Immature natural killer cell (primary cell): ENCODE measurements at places on chromosomes 7 and 10.

DNA sequence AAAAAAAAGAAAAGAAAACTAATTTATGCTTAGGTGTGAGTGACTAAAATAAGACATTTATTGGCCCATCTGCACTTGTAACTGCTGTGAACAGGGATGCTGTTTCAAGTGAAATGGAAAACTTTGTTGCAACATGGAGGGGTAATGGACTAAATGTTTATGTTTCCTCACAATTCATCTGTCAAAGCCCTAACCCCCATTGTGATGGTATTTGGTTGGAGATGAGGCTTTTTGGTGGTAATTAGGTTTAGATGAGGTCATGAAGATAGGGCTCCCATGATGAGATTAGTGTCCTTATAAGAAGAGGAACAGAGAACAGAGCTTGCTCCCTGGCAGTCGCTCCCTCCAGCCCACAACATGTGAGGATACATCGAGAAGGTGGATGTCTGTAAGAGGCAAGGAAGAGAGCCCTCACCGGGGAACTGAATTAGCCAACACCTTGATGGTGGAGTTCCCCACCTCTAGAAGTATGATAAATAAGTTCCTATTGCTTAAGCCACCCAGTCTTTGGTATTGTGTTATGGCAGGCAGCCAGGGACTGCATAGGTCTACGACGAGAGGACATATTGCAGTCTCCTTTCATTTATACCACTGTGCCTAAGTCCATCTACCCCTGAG is 28.6 kb upstream of the VCL start:
- no peaks in the 10 kb centered on the region for H3K36me3 ChIP-seq
- H3K4me1 ChIP-seq = peaks cover 62% of the 10 kb centered on the region
- H3K4me3 ChIP-seq = peak overlapping the region; percentile 11
- no peak for DNase-seq

DNA sequence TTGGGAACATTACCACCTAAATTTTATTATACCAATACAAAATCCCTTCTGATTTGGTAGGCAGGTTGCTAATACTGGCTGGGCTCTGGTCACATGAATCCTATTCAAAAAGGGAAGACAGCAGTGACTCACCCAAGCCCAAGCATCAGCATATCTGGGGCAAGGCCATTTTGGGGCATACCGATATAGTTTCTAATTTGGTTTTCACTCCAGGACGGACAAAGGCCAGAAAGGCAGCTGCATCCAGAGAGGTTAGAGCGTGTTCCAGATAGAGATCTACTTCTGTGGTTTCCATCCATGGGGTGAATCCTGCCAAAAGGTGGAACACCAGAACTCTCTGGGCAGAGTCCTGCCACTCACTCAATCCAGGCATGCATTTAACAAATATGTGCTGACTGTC is 335.8 kb downstream of the ELMO1 start:
- H3K4me1 ChIP-seq = peaks cover 55% of the 10 kb centered on the region
- peaks cover 5% of the 10 kb centered on the region for H3K27me3 ChIP-seq
- H3K4me3 ChIP-seq = no peak overlapping the region
- DNase-seq = no peak

- no peaks in the 10 kb centered on the region for H3K27me3 ChIP-seq
- DNase-seq = no peak
- H3K4me3 ChIP-seq = no peak overlapping the region
- H3K4me1 ChIP-seq = peaks cover 14% of the 10 kb centered on the region
Observed at GRCh38 chr7:127838816-127839415, 186.9 kb downstream of the SND1 start.

- H3K27ac ChIP-seq = peak overlapping the region; percentile 38
- H3K36me3 ChIP-seq = no peaks in the 10 kb centered on the region
- H3K27me3 ChIP-seq = peaks cover 8% of the 10 kb centered on the region
- DNase-seq = peak; percentile 33
- peaks cover 35% of the 10 kb centered on the region for H3K4me1 ChIP-seq
Observed at GRCh38 chr7:26156451-26157420, 4.7 kb downstream of the NFE2L3 start.

DNA sequence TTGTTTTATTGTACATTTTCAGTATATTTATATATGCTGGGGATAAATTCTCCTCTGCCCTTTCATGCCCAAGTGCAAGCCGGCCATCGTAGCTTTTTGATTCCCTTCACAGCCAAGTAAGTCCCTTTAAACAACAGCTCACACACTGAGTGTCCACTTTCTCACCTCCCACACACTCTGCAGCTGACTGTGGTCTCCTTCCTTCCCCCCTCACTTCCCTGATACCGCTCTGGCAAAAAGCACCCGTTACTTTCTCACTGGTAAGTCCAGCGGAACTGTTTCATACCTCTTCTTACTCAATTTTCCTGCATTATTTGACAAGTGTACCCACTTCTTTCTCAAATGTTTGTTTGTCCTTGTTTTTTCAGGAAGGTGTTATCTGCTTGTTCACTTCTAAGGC is 35.2 kb downstream of the MGAM start:
- H3K27ac ChIP-seq = peak overlapping the region; percentile 12
- peaks cover 30% of the 10 kb centered on the region for H3K36me3 ChIP-seq
- H3K4me3 ChIP-seq = peak overlapping the region; percentile 5
- H3K4me1 ChIP-seq = peaks cover 8% of the 10 kb centered on the region

DNA sequence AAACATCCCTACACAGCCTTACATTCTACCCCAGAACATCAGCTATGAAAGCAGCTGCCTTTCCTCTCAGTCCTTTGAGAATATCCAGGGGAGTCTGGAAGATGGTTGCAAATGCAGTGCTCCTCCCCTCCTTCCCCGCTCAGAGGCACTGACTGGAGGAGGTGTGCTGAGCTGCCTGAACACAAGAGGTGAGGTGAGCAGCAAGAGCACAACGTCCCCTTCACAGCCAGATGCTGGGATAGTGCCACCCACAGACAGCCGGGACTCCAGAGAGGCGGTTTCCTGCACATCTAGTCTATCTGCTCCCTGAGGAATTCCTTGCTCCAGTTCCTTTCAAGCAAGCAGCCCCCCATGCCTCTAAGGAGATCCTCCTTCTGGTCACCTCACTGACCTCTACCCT is 74.2 kb downstream of the EZH2 start:
- no peaks in the 10 kb centered on the region for H3K27me3 ChIP-seq
- no peaks in the 10 kb centered on the region for H3K4me1 ChIP-seq
- H3K4me3 ChIP-seq = no peak overlapping the region
- peaks cover 33% of the 10 kb centered on the region for H3K36me3 ChIP-seq
- DNase-seq = no peak

- H3K4me1 ChIP-seq = no peaks in the 10 kb centered on the region
- no peak overlapping the region for H3K27ac ChIP-seq
- H3K4me3 ChIP-seq = no peak overlapping the region
- H3K36me3 ChIP-seq = no peaks in the 10 kb centered on the region
- DNase-seq = no peak
Observed at GRCh38 chr10:7610026-7610425, 56.7 kb downstream of the ITIH5 start.

DNA sequence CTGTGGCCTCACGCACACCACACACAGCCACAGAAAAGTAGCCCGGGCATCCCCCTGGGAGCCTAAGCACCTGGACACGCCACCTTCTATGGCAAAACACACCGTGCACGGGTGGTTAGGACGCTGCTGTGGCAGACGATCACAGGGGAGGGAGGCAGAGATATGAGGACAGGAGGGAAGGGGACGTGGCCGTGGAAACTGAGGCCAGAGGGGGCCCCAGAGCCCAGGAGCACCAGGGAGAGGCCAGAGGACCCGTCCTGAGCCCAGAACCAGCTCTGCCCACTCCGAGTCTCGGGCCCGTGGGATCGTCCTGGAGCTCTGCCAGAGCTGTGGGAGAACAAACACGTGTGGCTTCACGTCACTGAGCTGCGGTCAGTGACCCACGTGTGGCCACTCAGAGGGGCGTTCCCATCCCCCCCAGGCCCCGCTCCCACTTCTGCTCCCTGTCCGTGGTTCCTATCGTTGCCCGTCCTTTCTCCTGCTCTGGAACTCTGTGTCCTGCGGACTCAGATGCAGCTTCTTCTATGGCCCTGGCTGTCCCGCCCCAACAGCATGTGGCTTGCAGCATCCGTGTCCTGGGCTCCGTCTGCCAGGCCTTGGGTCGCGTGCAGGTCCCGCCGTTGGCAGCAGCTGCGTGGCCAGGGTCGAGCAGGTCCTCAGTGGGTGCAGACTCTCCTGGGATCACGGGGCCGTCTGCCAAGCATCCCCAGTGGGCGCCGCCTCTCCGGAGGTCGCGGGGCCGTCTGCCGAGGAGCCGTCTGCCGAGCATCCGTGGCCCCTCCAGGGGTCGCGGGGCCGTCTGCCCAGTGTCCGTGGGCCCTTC is 31.0 kb downstream of the GET4 start:
- H3K4me1 ChIP-seq = peaks cover 17% of the 10 kb centered on the region
- H3K27me3 ChIP-seq = peaks cover 4% of the 10 kb centered on the region
- no peak for DNase-seq
- H3K36me3 ChIP-seq = peaks cover 6% of the 10 kb centered on the region
- no peak overlapping the region for H3K4me3 ChIP-seq

- H3K4me1 ChIP-seq = no peaks in the 10 kb centered on the region
- H3K27me3 ChIP-seq = no peaks in the 10 kb centered on the region
- no peak overlapping the region for H3K4me3 ChIP-seq
- no peak for DNase-seq
- H3K27ac ChIP-seq = no peak overlapping the region
Observed at GRCh38 chr7:14833707-14834106, 68.8 kb downstream of the DGKB start.

- no peaks in the 10 kb centered on the region for H3K36me3 ChIP-seq
- H3K4me1 ChIP-seq = peaks cover 19% of the 10 kb centered on the region
- H3K27ac ChIP-seq = no peak overlapping the region
- DNase-seq = no peak
Observed at GRCh38 chr10:8435186-8436055, 380.9 kb downstream of the GATA3 start.

DNA sequence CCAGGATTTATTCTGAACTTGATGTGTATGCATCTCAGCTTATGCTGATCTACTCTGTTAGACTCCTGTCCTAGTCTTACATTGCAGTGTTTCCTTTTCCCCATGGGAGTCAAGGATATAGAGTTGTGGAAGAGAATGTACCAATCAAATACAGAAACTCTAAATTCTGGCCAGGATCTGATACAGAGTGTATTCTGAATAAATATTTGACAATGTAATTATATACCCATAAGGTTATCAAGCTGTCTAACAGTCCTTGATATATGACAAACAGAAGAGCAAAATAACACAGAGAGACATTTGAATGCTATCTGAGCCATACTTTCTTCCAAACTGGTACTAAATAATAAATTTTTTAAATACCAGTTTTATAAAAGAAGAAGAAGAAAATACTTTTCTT is 116.8 kb downstream of the ETV1 start:
- no peak for DNase-seq
- peaks cover 8% of the 10 kb centered on the region for H3K4me1 ChIP-seq
- no peak overlapping the region for H3K4me3 ChIP-seq
- H3K36me3 ChIP-seq = no peaks in the 10 kb centered on the region
- H3K27me3 ChIP-seq = peaks cover 3% of the 10 kb centered on the region

- H3K36me3 ChIP-seq = peaks cover 17% of the 10 kb centered on the region
- H3K27me3 ChIP-seq = no peaks in the 10 kb centered on the region
- H3K27ac ChIP-seq = no peak overlapping the region
- peaks cover 16% of the 10 kb centered on the region for H3K4me1 ChIP-seq
Observed at GRCh38 chr10:26725837-26726727, 28.6 kb downstream of the PDSS1 start.

GRCh38 chr10:70007116-70007820 is 45.4 kb upstream of the MACROH2A2 start:
- H3K36me3 ChIP-seq = no peaks in the 10 kb centered on the region
- H3K27ac ChIP-seq = no peak overlapping the region
- H3K27me3 ChIP-seq = peaks cover 13% of the 10 kb centered on the region
- DNase-seq = no peak
- no peaks in the 10 kb centered on the region for H3K4me1 ChIP-seq
- no peak overlapping the region for H3K4me3 ChIP-seq

GRCh38 chr7:130379532-130379920 is 768 bp upstream of the CPA1 start:
- no peaks in the 10 kb centered on the region for H3K4me1 ChIP-seq
- no peak overlapping the region for H3K4me3 ChIP-seq
- no peaks in the 10 kb centered on the region for H3K36me3 ChIP-seq
- peaks cover 3% of the 10 kb centered on the region for H3K27me3 ChIP-seq
- H3K27ac ChIP-seq = no peak overlapping the region
- DNase-seq = no peak

DNA sequence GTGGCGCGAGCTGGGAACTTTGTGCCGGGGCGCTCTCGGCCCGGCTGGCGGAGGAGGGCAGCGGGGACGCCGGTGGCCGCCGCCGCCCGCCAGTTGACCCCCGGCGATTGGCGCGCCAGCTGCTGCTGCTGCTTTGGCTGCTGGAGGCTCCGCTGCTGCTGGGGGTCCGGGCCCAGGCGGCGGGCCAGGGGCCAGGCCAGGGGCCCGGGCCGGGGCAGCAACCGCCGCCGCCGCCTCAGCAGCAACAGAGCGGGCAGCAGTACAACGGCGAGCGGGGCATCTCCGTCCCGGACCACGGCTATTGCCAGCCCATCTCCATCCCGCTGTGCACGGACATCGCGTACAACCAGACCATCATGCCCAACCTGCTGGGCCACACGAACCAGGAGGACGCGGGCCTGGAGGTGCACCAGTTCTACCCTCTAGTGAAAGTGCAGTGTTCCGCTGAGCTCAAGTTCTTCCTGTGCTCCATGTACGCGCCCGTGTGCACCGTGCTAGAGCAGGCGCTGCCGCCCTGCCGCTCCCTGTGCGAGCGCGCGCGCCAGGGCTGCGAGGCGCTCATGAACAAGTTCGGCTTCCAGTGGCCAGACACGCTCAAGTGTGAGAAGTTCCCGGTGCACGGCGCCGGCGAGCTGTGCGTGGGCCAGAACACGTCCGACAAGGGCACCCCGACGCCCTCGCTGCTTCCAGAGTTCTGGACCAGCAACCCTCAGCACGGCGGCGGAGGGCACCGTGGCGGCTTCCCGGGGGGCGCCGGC is 870 bp downstream of the FZD1 start:
- no peaks in the 10 kb centered on the region for H3K36me3 ChIP-seq
- H3K27me3 ChIP-seq = peaks cover 19% of the 10 kb centered on the region
- H3K4me1 ChIP-seq = peaks cover 6% of the 10 kb centered on the region
- DNase-seq = no peak
- H3K27ac ChIP-seq = no peak overlapping the region

DNA sequence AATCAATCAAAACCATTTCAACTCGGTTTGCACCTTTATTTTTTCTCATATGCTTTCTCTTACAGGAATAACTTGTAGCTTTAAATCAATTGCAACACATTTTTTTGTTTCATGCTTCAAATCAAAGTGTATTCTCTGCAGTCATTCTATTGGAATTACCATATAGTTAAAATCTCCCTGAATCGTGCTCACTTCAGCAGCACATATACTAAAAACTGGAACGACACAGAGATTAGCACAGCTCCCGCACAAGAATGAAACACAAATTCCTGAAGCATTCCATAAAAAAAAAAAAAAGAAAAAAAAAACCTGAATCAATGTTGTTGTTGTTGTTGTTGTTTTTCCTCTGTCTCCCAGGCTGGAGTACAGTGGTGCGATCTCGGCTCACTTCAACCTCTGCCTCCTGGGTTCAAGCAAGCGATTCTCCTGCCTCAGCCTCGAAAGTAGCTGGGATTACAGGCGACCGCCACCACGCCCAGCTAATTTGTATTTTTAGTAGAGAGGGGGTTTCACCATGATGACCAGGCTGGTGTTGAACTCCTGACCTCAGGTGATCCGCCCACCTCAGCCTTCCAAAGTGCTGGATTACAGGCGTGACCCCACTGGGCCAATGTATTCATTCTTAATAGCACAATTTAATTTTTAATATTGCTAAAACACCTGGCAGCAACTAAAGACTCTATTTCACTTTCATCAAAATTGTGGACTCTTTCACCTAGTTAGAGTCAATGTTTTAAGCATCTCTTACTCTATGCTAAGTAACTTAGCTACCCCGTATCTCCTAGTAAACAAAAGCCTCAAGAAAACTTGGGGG is 26.3 kb downstream of the ANKRD61 start:
- peak overlapping the region; percentile 95 for H3K4me3 ChIP-seq
- H3K36me3 ChIP-seq = peaks cover 3% of the 10 kb centered on the region
- peaks cover 3% of the 10 kb centered on the region for H3K27me3 ChIP-seq
- peaks cover 27% of the 10 kb centered on the region for H3K4me1 ChIP-seq
- DNase-seq = no peak
